Cerebellar nuclear complex (tissue), 1 donor: ENCODE measurements at places on chromosomes 16 and 17.

- DNase-seq = no peak
Measured at GRCh38 chr16:1105888-1106620, 10.0 kb upstream of the C1QTNF8 start.

GRCh38 chr16:1366712-1367299 is 15.1 kb downstream of the GNPTG start:
- DNase-seq = no peak

DNA sequence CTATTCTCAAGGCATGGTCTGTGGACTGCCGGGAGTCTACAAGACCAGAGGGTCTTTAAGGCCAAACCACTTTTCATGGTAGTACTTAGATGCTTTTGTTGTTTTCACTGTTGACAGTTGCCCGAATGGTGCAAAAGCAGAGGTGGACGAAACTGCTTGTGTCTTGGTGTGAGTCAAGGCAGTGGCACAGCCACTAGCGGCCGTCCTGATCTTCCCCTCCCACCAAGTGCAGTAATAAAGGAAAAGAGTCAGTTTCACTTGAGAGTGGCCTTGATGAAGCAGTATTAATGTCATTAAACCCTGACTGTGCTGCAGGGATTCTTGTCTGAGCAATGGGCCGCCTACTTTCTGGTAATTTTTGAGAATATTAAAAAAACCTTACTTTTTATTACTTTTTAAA is 109.1 kb downstream of the PRKCA start:
- DNase-seq = no peak

DNA sequence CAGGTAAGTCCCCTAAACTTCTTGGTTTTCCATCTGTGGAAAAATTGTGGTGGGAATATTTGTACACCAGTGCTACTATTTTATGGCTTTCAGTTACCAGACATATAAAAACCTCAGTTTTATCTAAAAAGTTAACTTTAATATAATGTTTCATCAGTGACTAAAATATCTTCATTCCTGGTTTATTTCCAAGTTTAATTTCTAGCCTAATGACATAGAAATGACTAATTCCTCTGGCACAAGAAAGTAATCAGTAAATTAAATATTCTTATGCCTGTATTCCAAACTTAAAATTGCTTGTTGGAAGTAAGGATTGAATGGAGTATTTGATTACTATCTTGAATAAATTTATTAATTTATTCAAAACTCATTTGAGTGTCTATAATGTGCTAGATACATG is 757.0 kb downstream of the CDH11 start:
- no peak for DNase-seq

- no peak for DNase-seq
Measured at GRCh38 chr16:10169031-10169430, 13.2 kb downstream of the GRIN2A start.
